ENCODE measurements at places on chromosomes 1 and 21. TPM values are rescaled to one million over a fixed set of nuclear protein-coding genes. Genes with fewer than 3 reads are reported as not detected.

TSSK3 gene
- total RNA-seq, result 6.6 TPM

ATF6 gene
- 27.4 TPM for total RNA-seq

DNA sequence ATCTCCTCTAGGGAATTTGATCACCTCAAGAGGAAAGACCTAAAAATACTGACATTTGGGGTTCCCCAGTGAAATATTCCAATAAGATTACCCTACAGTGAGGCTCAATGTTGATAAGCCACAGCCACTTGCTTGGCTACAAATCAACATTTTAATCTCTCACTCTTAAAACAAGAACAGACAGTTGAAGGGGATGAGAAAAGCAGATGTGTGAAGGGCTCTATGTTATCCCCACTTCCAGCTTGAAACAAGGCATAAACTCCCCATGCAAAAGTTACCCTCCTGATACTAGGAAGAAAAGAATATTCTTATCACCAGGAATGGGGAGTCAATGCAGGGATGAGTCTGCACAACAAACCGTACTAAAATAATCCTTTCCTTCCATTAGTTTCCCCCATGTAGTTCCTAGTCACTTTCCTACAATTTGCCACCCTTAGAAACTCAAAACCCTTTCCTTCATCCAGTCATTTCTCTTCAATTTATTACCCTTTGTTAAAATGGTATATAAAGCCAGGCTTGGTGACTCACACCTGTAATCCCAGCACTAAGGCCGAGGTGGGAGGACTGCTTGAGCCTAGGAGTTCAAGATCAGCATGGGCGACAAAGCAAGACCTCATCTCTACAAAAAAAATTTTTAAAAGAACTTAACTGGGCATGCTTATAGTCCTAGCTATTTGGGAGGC, 29.5 kb downstream of the LPGAT1 start:
- H3K4me3 ChIP-seq, result no peak overlapping the region
- no peaks in the 10 kb centered on the region for H3K27me3 ChIP-seq
- no peaks in the 10 kb centered on the region for H3K4me1 ChIP-seq
- H3K36me3 ChIP-seq, result peaks cover 43% of the 10 kb centered on the region
- no peak for DNase-seq

- no peaks in the 10 kb centered on the region for H3K4me1 ChIP-seq
- H3K27ac ChIP-seq, result no peak overlapping the region
- peaks cover 51% of the 10 kb centered on the region for H3K27me3 ChIP-seq
- H3K36me3 ChIP-seq, result no peaks in the 10 kb centered on the region
- no peak overlapping the region for H3K4me3 ChIP-seq
- DNase-seq, result no peak
Measured at GRCh38 chr1:230548997-230549396, 93.3 kb upstream of the COG2 start.

All from mesothelial cell of epicardium (in vitro differentiated cells).